Stimulated activated CD8-positive, alpha-beta memory T cell treated with anti-CD3 and anti-CD28 coated beads, Interleukin-15, amount 100 ng/mL, for 24 hours (primary cell): ENCODE measurements at places on chromosomes 16 and 17.

GRCh38 chr17:65551267-65552040 lies 10.0 kb downstream of the AXIN2 start:
- no peak for DNase-seq

- DNase-seq = no peak
Measured at GRCh38 chr17:38464251-38464722, 36.0 kb downstream of the ARHGAP23 start.

DNA sequence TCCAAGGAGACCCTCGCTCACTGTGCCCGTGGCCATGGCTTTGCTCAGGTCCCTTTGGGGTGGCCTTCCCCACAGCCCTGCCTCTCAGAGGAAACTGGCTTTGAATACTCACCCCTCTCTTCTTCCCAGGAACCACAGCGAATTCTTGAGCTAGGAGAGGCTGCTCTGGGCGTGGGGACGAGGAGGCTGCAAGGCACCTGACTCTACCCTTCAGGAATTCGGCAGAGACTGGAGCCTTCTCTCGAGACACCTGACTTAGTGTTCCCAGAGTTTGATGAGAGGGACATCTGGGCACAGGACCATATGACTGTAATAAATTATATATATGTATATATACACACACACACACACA lies 6.2 kb downstream of the LLGL2 start:
- no peak for DNase-seq

DNA sequence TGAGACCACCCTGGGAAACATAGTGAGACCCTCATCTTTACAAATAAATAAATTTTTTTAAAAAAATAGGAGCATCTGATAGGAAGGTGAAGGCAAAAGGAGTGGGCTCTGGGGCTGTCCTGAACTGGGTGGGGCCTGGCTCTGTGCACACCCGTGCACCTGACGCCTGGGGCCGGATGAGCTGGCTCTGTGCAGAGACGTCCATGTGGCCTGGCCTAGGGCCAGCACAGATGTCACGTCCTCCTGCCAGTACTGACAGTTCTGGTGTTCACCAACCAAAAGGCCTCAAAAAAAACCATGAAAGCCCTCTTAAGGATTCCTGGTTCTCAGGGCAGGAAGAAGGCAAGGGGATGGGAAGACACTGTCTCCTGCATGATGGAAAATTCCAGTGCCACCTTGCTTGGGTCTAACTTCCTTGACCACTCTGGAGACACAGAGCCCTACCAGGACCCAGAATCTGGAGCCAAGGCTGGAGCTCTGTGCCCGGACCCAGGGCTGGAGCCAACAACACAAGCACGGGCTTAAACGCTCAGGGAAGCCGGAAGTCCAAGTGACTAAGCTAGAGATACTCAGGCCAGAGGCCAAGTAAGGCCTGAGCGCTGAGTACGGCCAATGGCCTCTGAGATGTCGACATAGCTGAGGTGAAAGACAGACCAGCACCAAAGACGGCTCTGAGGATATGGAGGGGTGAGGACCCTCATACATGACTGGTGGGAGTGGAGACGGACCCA lies 32.9 kb downstream of the COPRS start:
- no peak for DNase-seq

DNA sequence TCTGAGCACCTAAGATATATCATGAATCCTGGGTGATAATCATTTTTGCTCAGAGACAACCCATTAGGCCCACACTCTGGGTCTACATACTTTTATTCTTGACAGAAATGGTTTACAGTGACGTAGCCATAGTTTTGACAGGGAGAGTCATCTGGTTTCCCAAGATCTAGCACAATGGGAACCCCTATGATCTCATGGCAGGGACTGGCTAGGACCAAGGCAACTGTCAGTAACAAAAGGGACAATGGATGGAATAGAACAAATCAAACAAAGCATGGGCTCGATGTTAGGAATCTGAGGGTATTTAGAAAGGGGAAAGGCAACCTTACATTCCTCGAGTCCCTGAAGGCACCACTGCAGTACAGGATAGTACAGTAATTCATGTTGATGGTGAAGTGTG lies 20.5 kb downstream of the CFAP97D1 start:
- no peak for DNase-seq

DNA sequence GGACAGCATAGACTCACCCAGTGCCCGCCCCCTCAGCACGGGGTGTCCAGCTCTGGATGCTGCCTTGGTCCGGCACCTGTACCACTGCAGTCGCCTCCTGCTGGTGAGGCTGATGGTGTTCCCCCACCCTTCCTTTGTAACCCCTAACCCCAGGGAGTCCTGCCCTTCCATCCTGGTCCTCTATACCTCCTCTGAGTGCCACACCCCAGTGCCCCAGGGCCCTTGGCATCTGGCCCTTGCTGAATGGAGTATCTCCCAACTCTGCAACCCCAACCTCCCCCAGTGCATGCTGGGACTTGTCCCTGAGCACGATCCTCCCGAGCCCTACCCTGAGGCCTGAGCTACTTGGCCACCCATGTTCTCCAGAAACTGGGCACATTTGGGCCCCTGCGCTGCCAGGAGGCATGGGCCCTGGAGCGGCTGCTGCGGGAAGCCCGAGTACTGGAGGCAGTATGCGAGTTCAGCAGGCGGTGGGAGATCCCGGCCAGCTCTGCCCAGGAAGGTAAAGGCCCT lies 15.8 kb downstream of the RIPOR1 start:
- no peak for DNase-seq

DNA sequence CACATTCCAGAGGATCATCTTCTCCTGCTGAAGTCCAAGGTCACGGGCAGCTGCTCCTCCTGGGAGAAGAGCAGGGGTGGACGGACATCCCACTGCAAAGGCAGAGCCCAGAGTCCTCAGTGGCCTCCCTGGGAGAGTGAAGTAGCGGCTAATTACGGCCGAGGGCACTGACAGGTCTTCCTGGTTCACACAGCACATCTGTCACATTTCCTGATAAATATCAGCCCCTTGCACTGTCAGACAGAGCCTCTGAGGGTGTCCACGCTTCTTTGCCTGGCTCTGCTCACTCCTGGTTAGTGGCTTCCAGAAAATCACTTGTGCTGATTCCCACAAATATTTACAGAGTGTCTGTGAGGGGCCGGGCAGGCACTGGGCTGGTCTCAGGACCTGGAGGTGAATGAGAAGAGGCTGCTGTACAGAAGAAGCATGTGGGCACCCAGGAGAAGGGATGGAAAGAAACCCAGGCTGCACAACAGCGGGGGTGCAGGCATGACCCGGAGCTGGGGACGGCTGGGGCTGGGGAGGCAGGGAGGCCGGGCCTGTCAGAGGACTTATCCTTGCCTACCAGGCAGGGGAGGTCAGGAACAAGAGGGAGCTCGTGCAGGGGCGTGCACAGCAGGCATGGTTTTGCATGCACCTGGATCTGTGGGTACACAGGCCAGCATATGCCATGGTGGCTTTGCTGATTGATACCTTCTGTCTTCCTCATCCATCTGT lies 258.2 kb upstream of the TNRC6C start:
- DNase-seq = no peak

DNA sequence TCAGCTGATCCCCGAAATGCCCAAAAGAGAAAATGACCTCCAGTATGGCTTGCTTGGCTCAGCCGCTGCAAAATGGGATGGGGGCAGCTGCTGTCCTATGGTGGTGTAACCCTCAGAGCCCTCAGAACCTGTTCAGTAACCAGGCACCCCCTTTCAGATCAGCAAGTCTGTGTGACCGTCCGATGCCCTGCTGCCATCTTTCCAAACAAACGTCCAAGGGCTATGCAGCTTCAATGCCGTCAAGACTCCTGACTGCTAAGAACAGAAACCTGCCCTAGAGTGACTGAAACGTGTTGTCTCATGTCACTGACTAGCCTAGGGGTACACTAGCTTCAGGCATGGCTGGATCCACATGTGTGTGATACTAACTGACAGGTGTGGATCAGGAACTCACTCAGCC lies 70.4 kb downstream of the GNAO1 start:
- DNase-seq = no peak

DNA sequence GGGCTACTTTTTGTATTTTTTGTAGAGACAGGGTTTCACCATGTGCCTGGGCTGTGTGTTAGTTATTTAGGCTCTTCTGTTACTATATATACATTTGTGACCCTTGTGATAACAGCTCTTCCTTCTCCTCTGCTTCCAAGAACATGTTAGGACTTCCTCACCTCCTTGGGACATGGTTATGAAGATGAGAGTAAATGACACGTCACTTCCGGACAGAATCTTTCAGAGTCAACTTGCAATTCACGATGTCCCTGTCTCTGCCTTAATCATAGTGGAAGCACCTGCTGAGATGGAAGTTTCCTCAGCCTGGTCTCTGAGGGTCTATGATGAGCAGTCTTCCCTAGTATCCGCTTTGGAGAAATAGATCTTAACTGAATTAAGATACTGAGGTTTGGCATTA lies 42.9 kb downstream of the CCDC42 start:
- no peak for DNase-seq

- no peak for DNase-seq
Measured at GRCh38 chr16:66416939-66417700, 10.0 kb upstream of the BEAN1 start.

DNA sequence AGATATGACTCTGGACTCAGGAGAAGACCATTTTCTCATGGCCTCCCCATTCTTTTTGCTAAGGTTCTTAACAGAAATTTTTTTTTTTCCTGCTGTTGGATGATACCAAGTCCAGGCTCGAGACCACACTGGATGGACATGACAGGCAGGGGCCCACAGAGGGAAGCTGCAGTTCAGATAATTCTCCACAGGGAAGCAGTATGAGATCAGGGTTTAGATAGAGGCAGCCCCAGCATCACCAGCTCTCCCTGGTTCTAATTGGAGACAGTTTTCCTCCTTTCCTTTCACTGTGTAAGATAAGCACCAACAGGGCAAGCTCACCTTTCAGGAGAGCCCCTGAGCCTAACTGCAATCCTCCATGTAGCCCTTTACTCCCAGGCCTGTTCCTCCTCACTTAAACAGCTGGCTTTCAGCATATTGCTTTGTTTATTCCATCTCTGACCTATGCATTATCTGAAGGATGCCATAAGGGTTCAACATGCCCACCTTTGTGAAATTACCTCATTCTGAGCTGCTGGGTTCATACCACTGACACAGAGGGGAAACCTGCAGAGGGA lies 108.1 kb downstream of the SNX11 start:
- no peak for DNase-seq

DNA sequence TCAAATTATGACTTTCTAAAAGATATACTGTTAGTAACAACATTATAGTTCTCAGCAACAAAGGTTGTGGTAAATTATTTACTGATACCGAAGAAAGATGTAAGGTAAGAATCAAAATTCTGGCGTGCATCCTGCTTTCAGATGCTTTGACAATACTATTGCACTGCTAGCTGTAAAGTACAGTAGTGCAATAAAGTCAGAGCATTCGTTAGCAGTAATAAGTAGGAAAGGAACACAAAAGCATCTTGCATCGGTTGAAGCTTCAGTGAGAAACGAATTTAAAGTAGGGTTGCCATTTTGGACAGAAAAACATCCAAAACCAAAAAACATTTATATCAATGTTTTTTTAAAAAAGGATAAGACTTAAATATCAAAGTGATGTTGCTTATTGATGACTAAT lies 4.0 kb downstream of the SKA2 start:
- DNase-seq = no peak

GRCh38 chr16:56944954-56945839 lies 13.3 kb downstream of the HERPUD1 start:
- DNase-seq = no peak

DNA sequence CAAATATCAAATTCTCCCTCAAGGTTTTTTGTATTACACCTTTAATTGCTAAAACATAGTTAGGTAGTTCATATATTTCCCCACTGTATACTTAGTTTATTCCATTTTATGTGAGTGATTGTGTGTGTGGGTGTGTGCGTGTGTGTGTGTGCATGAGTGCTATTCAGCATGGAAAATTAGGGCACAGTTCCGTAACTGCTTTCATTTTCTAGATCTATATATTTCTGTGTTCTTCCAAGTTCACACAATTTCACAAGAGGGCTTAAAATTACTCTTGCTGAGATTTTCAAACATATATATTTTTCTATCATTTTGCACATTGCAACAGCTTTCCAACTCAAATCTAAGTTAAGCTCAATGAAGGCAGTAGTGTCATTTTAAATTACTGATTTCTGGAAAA lies 782.9 kb upstream of the SOX9 start:
- no peak for DNase-seq

GRCh38 chr16:85243308-85243707 lies 131.0 kb upstream of the CIBAR2 start:
- no peak for DNase-seq

DNA sequence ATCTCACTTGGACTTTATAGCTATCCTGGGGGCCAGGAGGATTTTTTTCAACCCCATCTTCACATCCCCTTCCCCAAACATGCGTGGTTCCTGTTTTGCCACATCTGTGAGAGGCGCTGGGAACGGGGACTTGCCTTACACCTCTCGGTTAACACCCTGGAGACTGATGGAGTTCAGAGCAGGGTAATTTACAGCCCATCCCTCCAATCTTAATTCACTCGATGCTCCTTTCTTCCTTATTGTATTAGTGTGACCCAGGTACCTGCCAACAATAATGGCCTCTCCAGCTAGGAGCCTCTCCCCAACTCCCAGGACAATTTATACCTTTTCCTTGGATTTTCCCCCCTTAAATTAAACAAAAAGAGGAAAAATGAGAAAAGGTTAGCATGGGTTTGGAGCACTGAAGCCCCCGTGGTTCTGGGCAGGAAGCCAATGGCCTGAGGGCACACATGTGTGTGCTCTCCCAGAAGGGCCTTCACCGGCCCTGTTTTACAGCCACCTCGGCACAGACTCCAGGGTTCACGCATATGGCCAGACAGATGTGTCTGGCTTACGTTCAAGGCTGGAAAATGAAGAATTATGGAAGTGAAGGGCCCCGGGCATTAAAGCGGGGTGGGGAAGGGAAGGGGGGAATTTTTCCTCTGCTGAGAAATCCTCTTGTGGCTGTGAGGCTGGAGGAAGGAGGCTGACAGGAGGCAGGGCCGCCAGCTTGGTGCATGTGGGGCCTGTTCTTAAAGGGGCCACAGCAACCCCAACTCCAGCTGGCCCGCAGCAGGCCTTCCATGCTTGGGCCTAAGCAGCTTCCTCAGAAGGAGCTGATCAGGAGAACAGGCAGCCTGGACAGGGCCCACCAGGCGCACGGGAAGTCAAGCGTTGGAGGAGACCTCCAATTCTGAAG lies 21.4 kb downstream of the HIC1 start:
- no peak for DNase-seq

GRCh38 chr16:65388592-65388991 lies 266.7 kb upstream of the CDH11 start:
- DNase-seq = no peak
